ENCODE measurements at places on chromosomes 12 and 14. TPM values are rescaled to one million over a fixed set of nuclear protein-coding genes. Genes with fewer than 3 reads are reported as not detected.

GRCh38 chr14:75044752-75045151, 6.5 kb downstream of the MLH3 start:
- no peak for DNase-seq

- DNase-seq = no peak
These were observed 49.2 kb downstream of the PSMA6 start for GRCh38 chr14:35341454-35341750.

Gene PUS1
- total RNA-seq = 16.0 TPM

Gene OASL
- 3.1 TPM for total RNA-seq

Gene TEDC1
- 2.3 TPM for total RNA-seq

All from right lobe of liver (tissue), 6 donors.